ENCODE measurements at places on chromosomes 7 and 10.

DNA sequence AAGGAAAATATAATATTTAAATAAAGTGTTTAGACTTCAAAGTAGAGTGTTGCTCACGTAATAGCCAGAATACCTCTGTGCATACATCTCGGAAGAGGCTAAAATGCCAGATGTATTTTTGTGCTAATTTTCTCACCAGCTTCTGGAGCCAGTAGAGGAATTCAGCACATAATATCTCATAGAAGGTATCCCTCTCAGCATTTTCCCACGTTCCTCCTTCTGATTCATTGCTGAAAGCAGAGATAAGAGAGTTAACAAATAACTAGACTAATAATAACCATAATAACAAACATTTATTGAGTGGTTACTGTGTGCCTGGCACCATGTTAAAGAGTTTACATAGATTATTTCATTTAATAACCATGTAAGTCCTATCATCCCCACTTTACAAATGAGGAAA is 123.6 kb downstream of the VTI1A start:
- DNase-seq, result no peak

GRCh38 chr7:118195837-118196474 is 12.0 kb downstream of the LSM8 start:
- DNase-seq, result peak; percentile 72

- no peak for DNase-seq
These were observed 26.7 kb downstream of the DMBT1 start for GRCh38 chr10:122587098-122587760.

DNA sequence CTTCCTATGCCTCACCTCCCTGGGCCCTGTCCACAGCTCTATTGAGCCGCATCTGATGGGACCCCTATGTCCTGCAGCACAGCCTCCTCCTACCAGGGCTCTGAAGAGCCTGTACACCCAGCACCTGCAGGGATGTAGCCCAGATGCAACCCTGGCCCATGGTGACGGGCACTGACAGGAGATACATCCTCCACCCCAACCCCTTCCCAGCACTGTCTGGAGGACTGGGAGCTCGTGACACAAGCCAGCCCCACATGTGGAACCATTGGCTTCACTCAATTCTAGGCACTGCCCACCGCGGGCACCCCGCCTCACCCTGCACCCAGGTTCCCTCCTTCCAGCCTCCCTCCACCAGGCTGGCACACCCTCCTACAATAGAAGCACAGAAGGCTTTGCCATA is 2.6 kb upstream of the GRB10 start:
- no peak for DNase-seq

DNA sequence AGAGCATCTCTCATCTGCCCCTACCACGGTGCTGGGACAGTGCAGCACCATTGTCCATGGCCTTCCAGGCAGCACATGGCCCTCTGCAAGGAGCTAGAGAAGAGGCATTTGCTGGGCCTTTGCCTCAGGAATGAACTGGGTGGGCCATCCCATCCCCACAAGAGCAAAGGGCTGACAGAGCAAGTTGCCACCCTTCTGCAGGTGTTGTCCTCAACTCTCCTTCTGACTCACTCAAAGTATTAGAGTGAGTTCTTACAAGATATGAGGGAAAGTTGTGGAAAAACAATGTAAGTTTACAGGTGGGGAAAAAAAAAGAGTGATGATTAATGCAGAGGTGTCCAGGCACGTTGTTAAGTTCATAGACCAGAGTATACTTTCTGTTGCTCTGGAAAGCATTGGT is 261.2 kb downstream of the SKIDA1 start:
- DNase-seq, result no peak

- no peak for DNase-seq
These were observed 228.0 kb downstream of the PRKG1 start for GRCh38 chr10:51302316-51302715.

DNA sequence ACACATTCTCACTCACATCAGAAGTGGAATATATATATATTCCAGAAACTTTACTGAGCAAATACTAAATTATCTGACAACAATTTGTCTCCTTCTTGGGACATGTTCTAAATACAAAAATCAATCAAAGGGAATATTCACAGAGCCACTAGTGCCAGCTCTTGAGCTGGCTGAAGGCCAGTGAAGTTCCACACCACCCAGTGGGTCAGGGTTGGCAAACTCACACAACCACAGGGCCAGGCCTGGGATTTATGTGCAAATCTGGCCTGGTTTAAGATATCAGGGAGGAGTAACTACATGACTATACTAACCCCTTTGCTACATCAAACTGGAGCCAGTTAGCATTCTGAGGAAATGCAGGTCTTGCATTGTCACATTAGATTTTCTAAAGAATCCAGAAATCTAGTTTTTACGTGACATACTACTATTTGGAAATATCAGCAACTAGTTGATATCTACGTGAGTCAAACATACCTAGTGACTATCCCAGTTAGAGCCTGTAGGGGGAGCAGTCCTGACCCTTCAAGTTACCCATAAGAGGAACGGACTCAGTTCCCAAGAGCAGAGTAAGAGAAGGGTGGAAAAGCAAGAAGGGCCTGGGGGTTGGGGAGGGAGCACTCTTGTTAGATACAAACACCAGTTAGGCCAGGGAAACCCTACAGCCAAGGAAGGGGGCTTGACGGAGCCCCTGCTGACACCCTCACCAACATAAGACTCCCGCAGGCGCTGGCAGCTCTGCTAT is 600.4 kb downstream of the KCNMA1 start:
- peak; percentile 15 for DNase-seq

DNA sequence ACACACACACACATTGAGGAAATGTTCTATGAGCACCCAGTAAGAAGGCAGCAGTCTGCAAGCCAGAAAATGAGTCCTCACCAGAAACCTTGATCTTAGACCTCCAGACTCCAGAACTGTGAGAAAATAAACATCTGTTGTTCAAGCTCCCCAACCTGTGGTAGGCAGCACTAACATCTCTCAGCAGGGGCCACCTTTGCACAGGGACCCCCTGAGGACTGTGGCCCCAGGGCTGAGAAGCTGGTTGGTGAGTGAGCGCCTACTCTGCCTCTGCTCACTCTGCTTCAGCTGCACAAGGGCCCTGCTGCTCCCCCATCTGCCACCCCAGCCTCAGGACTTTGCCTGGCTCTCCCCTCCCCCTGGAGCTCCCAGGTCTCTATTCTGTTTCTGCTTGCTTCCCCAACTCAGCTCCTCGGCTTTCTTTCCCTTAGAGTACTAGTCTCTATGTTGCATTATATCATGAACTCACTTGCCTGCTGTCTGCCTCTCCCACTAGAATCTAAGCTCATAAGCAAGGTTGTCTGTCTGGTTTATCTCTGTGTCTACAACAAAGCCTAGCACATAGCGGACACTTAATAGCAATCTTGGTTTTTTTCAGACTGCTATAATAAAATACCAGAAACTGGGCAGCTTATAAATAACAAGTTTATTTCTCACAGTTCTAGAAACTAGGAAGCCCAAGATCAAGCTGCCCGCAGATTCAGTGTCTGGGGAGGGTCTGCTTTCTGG is 40.4 kb upstream of the PRLHR start:
- DNase-seq, result no peak

DNA sequence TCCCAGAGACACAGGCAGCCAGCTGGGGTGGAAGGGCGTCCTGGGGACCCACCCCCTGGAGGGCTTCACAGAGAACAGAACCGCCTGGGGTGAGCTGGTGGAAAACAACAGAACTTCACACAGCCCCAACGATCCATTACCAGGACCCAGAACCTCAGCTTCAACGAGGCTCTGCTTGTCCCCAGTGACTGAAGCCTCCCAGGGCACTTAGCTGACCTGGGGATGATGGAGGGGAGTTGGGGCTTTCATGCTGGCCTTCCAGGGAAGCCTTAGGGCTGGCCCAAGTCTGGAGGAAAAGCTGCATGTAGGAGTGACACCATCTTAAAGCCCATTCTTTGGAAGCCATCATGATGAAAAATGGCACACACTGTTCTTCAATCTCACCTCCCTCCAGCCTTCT is 300.2 kb downstream of the WDR37 start:
- no peak for DNase-seq

GRCh38 chr10:28077889-28078288 is 79.0 kb upstream of the ODAD2 start:
- DNase-seq, result peak; percentile 29

- DNase-seq, result peak; percentile 94
These were observed 85.3 kb downstream of the FAM241B start for GRCh38 chr10:69715156-69715898.

DNA sequence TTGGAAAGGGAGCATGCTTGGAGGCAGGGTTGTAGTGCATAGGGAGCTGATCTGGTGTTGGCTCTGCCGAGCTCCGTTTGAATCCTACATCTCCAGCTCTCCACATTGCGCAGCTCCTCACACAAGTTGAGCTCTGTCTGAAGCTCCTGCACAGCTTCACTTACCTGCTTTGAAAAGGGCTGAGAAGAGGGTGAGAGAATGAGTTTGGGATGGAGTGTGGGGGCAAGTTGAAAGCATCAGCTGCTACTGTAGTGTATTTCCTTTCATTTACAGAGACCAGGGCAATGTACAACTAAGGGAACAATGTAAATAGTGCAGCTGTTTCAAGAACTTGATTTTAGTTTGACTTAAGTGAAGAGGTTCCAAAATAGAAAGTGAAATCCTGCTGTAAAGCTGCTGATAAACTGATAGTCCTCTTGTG is 88.5 kb downstream of the VTI1A start:
- DNase-seq, result no peak

DNA sequence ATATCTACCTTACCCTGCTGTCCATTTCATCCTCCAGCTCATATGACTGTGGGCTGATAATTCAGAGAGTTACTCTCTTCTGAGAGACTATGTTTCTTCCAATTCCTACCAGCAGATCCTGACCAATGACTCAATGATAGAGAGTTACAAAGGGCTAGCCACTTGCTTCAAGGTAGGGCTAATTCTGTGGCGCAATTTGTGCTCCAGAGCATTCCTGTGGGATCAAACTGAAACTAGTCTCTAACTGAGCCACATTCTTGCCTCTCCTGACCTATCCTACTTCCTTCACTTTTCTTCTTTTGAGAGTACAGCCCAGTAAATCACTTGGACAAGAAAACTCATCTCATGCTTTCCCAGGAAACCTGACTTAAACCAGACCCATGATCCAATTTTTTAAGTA is 17.9 kb upstream of the ASZ1 start:
- DNase-seq, result peak; percentile 23

- no peak for DNase-seq
These were observed 73.4 kb upstream of the LAMB4 start for GRCh38 chr7:108203537-108203936.

GRCh38 chr7:149229526-149229925 is 9.9 kb upstream of the ZNF212 start:
- DNase-seq, result no peak

GRCh38 chr10:23718946-23719345 is 280.1 kb downstream of the OTUD1 start:
- no peak for DNase-seq

DNA sequence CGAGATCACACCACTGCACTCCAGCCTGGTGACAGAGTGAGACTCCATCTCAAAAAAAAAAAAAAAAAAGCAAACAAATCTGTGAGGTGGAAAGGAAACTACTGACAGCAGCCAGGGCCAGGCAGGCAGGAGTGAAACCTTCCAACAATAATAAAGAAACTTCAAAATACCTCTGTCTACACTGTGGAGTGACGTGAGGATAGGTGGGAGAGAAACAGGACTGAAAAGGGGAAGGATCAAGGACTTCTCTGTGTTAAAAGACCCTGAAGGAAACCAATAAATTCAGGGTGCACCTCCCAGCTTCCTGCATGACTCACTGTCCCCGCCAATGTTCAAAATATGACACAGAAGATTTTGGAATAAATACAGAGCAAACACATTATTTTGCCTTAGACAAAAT is 82.9 kb downstream of the KIAA1549 start:
- no peak for DNase-seq

DNA sequence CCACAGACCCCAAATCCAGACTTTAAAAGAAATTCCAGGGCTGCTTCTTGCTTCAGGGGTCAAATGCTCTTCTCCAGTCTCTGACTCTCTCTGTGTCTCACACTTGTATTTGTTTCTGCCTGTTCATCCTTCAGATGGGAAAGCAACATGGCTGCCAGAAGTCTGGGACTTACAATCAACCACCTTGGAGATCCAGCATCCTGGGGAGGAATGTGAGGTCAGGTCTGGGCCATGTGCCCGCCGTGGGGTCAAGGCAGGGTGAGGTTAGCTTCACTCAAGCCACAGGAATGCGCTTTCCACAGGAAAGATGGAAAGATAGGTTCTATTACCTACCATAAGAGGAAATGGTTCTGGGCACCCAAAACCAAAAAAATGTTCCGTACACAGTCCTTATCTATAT is 34.3 kb upstream of the NPVF start:
- DNase-seq, result peak; percentile 54

- DNase-seq, result no peak
These were observed 46.8 kb downstream of the CDC14C start for GRCh38 chr7:48971173-48971572.

GRCh38 chr7:76310102-76310957 is 7.9 kb downstream of the HSPB1 start:
- peak; percentile 26 for DNase-seq

DNA sequence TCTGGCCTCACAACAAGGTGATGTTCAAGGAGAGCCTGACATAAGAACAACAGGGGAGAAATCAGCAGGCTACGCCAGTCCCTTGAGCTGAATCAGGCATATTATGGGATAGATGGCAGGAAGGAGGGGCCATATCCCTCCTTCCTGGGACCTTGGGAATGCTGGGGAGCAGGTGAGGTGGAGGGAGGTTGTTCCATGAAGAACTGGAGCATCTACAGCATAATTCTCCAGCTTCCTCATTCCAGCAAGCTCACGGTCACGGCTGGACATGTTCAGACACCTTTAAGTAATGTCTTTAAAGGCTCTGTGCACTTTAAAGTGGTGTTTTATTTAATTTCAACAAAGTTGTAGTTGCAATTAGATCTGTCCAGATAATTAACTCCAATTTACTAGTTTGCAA is 780.5 kb downstream of the TYW1 start:
- DNase-seq, result no peak

DNA sequence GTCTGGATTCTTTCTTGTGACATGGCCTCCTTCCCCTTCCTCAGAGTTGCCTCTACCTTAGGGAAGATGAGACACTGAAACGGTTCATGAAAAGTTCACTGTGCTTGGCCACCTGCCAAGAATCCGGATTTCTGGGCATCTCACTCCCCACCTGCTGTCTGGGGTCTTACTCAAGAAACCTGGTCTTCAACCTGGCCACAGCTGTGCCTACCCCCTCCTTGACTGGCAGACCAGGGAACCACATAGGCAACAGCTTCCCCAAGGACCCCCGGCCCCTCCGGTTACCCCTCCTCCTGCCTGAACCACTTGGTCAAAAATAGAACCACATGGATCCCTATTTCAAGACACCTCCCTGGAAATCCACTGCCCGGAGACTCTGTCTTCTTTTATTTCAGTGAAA is 58.7 kb upstream of the NANOS1 start:
- no peak for DNase-seq

GRCh38 chr7:128807191-128807590 is 15.4 kb downstream of the CCDC136 start:
- no peak for DNase-seq

DNA sequence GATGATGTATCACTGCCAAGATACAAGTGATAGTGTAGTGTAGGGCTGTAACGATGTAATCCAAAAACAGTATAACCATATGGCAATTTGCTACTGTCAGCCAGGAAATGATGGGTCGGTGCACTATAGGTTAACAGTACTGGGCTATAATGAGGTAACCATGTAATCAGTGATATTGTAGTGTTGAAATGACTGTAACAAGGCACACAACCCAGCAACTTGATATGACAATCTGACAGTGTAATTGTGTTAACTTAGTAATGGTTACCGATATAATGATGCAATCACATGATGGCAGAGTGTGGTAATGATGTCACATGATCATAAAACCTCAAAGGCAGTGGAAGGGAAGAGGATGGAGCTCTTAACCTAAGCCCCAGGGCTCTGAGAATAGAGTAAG is 73.8 kb upstream of the SLF2 start:
- DNase-seq, result no peak

Measured in astrocyte of the spinal cord (primary cell).